ENCODE measurements at places on chromosomes 13 and 19.

- no peak for DNase-seq
Measured at GRCh38 chr19:4360081-4360569, 16.8 kb downstream of the MPND start.

DNA sequence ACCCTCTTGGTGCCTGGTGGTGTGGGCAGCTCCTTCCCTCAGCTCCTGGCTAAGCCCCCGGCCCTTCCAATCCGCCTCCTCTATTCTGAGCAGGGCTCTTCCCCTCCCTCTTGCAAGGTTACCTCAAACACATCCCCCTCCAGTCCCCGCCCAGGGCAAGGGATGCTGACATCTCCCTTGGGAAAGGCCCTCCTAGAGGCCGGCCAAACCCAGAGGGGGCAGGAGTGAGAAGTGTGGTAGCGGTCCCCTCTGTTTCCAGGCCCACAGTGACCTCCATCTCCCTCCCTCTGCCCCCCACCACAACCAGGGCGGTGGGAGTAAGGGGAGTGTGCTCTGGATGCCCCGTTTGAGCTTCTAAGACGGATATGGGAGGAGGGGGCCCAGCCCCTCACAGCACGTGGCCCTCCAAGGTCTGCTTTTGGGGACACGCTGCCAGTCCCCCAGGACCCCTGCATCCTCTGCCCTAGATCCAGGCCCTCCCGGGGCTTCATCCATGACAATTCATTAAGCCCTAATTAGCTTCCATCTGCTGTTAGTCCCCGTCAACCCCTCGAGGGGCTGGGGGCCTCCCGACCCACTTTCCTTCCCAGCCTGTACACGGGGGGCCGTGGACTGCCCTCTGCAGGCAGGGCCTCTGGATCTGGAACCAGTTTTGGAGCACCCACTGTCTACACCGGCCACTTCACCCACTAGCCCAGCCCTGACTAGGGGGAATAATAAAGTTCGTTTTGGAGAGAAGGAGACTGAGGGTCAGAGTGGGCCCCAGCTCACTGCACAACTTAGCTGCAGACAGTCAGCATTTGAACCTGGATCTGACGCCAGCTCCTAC lies 2.3 kb downstream of the LINGO3 start:
- no peak for DNase-seq

GRCh38 chr13:108227651-108228272 lies 9.6 kb downstream of the ABHD13 start:
- DNase-seq = no peak

GRCh38 chr13:103006641-103007426 lies 59.4 kb downstream of the SLC10A2 start:
- DNase-seq = no peak

- no peak for DNase-seq
Measured at GRCh38 chr19:3361384-3362216, 4.8 kb upstream of the NFIC start.

DNA sequence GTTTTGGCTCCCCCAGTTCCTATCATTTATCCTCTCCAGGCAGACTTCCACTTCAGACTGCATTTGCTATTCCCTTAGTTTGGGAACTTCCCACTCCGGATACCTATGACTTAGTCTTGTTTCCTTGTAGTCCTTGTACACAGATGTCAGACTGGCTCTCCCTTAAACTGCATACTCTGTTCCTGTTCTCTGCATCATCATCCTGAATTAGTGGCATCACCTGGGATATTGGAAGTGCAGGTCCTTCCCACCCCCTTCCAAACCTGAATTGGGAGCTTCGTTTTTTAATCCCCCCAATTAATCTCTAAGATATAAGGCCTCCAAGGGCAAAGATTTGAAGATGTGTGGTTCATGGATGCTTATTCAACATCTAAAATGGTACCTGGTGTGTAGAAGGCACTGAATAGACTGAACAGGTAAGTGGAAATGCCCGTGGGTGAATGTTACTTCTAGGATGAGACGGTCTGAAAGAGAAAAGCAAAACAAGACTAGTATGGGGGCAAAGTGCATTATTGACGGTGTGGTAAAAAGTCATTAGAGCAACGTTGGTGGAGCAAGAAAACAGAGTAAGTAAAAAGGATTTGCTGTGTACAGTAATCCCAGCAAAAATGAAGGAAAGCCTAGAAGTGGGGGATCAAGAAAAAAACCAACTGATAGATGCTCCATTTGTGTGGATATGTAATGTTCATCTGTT lies 9.6 kb downstream of the MIR17HG start:
- DNase-seq = no peak

DNA sequence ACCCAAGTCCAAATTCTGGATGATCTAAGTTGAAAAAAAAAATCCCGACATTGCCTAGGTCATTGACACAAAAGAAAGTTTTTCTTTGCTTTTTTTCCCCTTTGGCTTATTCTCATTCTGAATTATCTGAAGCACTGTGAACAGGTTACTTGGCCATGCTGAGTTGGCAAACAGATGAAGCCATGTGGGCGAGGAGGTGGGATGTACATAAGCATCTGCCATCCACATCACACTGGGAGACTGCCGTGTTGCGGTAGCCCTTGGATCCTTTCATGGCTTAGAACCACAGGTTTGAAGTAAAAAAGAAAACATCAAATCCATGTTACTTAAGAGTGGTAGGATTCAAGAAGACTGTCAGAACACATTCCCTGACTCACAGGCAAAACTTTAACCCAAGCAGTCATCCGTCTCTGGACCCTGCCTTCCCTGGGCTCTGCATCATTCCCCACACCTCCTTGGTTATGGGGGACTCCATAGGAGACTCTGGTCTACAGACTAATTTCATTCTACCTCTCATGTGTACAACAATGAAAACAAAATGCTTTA lies 242.5 kb upstream of the SERP2 start:
- no peak for DNase-seq

- DNase-seq = no peak
Measured at GRCh38 chr19:54172471-54173358, at the start of gene TMC4. Gene TMC4, minus strand, starts transcription at chr19:54173160. Its CDS starts 43 bp downstream, at chr19:54173117.

DNA sequence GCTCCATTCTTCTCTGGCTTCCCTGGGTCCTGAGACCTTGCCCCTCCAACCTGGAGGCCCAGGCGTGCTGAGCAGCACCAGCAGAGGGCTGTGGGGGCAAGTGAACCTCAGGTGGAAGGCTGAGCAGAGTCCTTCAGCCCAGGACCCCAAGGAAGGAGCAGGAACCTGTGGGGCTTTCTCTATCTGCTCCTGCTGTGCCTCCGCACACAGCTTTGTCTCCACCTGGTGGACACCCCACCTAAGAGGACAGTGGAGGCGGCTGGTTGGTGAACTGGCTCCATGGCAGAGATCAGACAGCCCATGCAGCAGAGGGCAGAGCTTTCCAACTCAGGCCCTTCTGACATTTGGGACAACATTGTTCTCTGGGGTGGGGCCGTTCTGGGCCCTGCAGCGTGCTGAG lies 19.7 kb downstream of the ZFR2 start:
- peak; percentile 67 for DNase-seq

DNA sequence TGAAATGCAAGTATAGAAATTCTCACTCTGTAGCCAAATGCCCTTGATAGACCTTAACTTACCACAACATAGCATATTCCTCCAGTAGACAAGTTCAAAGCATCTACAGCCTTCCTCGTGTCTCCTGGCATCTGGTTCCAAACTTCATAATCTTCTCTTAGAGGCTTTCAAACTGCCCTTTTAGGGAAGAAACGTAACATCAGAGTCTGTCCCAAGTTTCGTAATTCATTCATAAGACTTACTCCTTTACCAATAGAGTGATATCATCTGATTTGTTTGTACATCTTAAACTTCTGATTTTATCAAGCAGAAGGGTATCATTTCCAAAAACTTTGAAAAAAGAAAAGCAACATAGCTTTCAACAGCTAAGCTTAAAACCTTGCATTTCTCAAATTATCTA lies 137.4 kb downstream of the SPRY2 start:
- DNase-seq = no peak

DNA sequence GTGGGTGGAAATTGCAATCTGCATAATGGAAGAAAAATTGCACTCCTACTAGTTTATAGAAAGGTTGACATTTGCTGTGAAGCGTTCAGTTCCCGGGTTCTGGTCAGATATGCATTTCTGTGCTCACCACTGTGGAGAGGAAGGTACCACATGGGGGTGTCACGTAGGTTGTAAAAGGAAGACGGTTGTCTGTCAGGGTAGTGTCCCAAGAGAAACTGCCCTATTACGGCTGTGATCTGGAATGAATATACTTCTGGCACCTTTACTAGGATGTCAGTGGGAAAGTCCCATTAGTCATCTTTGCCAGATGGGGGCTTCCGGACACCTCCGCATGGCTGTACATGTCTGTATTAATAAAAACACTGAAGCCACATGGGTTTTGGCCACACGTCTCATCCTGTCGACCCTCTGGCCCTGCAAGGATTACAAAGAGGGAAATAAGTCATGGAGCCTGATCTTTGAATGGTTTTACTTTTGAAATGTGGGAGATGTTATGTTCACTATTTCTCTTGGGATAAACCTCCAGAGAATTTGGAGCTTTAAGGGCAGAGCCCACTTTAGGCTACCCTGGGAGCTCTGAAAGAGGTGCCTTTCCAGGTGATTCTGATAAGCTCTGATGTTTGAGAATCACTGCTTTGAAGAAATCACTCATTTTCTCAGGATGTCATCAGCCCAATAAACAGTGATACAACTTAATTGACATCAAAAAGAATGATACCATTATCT lies 133.9 kb downstream of the AKAP11 start:
- DNase-seq = peak; percentile 79

DNA sequence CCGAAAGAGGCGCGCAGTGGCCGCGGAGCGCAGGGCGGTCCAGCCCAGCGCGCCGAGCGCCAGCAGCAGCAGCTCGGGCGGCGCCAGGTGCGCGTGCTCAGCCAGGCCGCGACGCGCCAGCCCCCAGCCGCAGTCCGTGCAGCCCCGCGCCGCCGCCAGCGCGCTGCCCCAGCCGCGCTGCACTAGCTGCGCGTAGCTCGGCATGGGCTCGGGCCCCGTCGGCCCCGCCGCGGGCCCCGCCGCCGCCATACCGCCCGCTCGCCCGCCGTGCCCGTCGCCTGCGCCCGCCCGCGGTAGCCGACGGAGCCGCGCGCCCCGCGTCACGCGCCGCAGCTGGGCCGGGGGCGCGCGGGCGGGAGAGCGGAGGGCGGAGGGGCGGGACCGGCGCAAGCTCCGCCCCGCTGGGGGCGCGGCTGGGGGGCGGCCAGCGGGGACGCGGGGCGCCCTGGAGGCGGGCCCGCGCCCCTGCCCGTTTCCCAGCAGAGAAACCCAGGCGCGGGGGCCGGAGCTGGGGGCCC lies at the start of gene CERS1:
CERS1 (minus strand) TSS at position 335 of the 518 bp plus-strand sequence; CDS start at position 249, 86 bp downstream.
- no peak for DNase-seq

DNA sequence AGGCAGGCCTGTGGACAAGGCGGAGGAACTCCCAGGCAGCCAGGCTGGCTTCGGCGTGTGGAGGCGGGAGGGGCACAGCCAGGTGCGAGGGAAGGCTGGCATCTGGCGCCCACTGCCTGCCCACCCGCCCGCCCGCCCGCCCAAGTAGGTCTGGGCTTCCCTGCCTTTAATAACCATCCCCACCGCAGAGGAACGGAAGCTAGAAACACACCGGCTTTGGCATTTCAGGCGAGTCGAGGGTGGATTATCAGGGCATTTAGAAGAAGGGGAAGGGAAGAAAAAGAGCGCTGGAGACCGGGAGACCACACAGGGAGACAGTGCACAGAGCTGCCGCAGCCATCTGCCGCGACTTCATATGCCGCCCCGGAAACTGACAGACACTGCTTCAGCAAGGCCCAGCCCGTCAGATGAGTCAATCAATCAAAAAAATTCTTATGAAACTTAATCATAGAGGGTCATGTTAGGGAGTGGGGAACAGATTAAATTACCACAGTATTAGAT lies 199.7 kb downstream of the TSHZ3 start:
- DNase-seq = no peak

- DNase-seq = no peak
Measured at GRCh38 chr13:114020750-114021463, 47.0 kb upstream of the C13orf46 start.

GRCh38 chr13:113666951-113667701 lies at the start of gene GRK1:
Gene GRK1, plus strand, starts transcription at chr13:113667219. Its CDS starts 168 bp downstream, at chr13:113667387.
- no peak for DNase-seq

GRCh38 chr13:49240017-49240416 lies 7.7 kb upstream of the CDADC1 start:
- peak; percentile 51 for DNase-seq

- DNase-seq = no peak
Measured at GRCh38 chr13:113086031-113086750, 19.4 kb upstream of the F7 start.

DNA sequence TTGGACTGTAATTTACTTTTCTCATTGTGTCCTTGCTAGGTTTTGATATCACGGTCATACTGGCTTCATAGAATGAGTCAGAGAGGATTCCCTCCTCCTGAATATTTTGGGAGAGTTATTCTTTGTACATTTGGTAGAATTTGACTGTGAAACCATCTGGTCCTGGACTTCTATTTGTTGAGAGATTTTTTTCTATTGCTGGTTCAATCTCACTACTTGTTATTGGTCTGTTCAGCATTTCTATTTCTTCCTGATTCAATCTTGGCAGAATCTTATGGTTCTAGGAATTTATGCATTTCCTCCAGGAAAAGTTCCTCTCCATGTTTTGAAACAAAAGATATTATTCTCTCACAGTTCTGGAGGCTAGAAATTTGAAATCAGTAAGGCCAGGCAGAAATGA lies 4.9 kb upstream of the CD33 start:
- DNase-seq = no peak

GRCh38 chr13:51821606-51822005 lies 17.6 kb upstream of the DHRS12 start:
- DNase-seq = no peak

GRCh38 chr13:36031490-36031889 lies 99.7 kb downstream of the DCLK1 start:
- DNase-seq = no peak

GRCh38 chr19:1394252-1395193 lies 6.8 kb downstream of the GAMT start:
- DNase-seq = no peak

GRCh38 chr13:95754069-95754468 lies 77.1 kb downstream of the DNAJC3 start:
- DNase-seq = no peak
